ENCODE measurements at places on chromosomes 5 and 9.
A peak's percentile ranks its signal among the peaks of the same experiment; 100 is the strongest.

- DNase-seq = no peak
Measured at GRCh38 chr9:71955300-71955915, 44.0 kb downstream of the C9orf85 start.

DNA sequence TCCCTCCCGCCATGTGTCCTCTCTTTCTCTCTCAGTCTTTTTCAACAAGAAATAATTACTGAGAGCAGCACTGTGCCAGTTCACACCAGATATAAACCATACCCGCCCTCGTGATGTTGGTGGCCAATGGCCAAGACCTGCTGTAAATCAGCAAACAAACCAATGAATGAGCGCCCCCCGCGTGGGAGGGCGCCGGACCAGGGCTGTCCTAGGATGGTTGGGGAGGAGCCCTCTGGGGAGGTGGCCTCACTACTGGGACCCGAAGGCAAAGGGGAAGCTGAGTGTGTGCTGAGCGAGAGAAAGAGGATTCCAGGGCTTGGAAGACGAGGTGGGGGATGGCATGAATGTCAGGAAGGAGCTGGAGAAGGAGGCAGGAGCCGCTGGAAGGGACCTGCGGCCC lies 51.2 kb upstream of the BARHL1 start:
- DNase-seq = no peak

GRCh38 chr5:146539973-146540372 lies 24.0 kb upstream of the GPR151 start:
- DNase-seq = no peak

DNA sequence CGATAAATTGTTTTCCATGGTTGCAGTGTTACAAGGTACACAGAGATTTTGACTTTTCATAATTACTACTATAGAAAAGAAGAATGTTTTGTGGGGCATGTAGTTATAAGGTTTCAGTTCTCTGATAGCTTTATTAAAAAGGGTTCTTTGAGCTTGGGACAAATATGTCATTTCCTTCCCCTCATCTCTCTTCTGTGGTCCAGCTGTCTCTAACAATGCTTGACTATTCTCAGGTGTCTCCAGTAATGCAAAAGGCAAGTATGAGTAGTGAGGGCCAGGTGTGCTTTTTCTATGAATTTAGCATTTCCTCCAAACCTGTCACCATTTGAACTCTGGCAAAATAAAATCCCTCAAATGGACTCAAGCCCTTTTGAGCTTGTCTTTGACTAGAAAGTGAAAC lies 84.3 kb downstream of the SLF1 start:
- no peak for DNase-seq

- no peak for DNase-seq
Measured at GRCh38 chr5:146203872-146204192, 427 bp downstream of the RBM27 start.

- peak; percentile 20 for DNase-seq
Measured at GRCh38 chr9:134983074-134983473, 65.4 kb upstream of the FCN1 start.

DNA sequence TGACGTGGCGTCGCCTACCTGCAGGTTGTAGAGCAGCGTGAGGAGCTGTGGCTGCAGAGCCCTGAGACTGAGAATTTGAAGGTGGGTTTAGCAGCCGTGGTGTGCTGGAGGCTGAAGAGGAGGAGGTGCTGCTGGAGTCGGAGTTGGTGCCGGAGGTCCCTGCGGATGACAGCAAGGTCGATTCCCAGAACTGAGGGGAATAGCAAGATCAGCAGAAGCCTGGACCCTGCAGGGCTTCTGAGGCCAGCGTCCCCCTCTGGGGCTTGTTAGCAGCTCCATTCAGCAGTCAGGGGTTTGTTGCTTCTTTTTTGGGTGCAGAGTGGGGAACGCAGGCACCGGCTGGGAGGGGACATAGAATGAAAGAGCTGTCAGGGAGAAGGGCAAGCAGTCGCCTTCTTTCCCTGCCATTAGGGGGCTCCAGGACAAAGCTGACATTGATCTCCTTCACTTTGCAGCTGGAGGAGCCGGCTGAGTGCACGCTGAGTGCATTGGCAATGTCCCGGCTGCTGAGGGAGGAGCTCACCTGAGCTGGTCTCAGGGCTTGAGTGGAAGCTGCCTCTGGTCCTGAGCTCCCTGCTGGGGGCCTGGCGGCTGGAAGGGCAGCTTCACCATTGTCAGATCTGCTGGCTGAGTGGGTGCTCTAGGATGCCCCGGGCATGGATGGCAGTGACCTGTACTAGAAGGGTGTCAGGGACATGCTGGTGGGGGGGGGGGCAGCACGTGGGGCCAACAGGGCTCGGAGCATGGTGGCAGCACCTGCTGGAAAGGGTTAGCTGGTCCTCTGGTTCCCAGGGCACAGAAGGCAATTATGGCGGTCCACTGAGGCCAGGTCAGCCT lies 20.8 kb downstream of the OBP2B start:
- DNase-seq = no peak

- DNase-seq = no peak
Measured at GRCh38 chr9:93171261-93171990, 12.5 kb upstream of the WNK2 start.

DNA sequence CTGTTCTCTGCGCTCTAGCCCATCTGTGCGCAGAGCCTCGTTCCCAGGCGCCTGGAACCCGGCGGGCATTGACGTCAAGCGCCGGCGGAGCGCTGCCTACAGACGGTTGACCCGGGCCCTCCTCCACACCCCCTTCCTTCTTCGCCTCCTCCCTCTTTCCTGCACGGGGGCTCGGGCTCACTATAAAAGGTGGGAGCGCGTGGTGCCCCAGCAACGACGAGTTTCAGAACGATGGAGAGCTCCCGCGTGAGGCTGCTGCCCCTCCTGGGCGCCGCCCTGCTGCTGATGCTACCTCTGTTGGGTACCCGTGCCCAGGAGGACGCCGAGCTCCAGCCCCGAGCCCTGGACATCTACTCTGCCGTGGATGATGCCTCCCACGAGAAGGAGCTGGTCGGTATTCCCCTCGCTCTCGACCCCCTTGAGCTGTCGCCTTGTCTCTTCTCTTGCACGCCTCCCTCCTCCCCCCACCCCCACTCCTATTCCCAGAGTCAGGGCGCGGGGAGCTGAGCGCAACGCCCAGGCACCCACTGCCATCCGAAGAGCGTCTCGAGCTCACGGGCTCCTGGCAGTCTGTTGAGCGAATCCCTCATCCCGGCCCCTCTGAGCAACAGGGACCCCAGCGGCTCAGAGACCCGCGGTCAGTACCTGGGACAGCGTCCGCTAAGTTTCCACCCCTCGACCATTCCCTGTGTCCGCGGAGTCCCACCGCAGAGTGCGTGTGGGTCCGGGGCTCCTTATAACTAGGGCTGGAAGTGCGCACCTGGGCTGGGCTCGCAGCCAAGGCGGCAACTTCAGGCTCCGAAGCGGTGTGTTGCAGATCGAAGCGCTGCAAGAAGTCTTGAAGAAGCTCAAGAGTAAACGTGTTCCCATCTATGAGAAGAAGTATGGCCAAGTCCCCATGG lies at the start of gene CARTPT:
TSS of gene CARTPT (plus strand) at position 213 of the 902 bp plus-strand sequence. CDS start at position 232, 19 bp downstream.
- DNase-seq = peak; percentile 48

DNA sequence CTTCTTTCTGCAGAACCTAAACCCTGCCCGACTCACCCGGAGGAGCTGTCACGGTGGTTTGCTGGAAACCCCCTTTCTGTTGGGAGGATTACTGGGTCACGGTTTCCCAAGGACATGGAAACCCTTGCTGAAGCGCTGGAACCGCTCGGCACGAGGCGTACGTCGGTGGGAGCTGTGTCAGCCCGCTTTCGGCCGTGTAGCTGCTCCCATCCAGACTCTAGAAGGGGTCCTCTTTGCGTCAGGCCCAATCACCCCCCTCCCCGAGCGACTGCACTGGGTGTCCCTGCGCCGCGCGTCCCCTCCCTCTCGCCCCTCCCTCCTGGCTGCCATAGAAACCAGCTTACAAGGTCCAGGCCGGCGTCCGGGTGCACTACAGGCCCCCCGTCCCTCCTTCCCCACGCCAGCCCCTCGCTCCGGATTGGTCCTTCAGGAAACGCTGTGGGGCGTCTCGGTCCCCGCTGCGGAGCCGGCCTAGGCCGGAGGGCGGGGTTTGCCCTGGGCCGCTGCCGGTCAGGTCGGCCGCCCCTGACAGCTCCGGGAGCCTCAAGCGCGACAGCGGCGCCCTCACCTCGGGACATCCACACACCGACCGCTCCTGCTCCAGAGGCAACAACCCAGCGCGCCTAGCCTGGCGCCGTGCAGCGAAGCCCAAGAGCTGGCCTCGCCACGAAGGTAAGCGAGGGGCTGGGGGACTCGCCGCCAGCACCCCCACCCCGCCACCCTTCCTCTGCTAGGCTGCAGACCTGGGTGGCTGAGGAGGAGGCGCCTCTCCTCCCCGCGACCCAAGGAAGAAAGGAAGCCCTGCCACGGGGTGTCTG lies at the start of gene NIM1K:
TSS of gene NIM1K (plus strand) at position 486 of the 818 bp plus-strand sequence. CDS start 53,551 bp downstream, outside the sequence.
- peak; percentile 80 for DNase-seq

DNA sequence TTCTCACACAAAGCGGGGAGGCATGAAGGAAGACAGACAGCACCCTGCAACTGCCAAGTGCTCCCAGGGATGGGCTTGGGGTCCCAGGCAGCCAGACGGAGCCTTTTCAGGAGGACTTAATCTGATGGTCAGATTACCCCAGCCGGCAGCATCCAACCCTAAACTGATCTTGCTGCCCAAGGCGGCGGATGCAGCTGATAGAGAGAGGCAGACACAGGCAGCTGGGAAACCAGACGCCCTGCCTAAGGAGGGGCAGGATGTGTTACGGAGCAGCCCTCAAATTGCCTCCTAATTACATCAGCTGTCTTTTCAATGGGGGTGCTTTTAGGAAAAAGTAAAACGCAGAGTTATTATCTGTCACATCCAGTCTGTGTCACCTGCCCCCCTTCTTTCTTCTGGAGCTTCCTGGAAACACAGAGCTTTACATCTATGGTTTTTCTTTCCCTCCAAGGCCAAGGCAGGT lies 190.9 kb upstream of the PANK3 start:
- DNase-seq = no peak

DNA sequence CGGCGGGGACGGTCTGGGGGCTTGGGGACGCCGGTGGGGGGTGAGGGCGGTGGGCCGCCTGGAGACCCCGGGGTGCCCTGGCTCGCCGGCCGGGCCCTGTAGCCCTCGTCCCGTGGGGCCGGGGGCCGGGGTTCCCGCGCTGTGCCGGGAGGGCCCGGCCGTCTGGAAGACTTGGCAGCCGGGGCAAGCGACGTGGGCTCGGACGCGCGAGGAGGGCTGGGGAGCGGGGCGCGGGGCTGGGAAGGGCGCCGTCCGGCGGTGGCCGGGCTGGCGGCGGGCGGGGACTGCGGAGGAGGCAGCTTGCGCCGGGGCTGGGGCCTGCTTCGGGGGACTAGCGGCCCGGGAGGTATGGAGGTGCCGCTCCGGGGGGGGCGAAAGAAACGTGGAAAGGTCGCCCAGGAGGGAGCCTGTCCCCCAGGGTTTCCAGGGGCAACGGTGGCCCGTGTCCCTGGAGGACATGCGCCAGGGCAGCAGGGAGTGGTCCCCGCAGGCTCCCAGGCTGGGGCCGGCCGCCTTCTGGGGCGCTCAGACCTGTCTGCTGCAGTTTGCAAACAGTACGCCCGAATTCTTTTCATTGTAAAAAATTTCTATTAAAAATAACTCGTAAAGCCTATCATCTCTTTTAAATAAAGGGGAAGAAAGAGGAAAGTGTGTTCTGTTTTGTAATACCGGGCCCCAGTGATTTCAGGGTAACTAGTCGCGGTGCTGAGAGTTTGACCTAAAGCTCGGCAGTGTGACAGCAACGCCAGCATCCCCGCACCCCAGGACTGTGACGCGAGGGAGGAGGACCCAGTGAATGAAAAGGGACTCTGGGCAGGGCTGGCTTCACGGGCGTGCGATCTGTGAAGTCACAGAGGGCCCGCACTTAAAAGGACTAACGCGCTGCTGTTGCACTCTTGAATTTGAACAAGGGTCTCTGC lies 752 bp upstream of the ANKH start:
- peak; percentile 78 for DNase-seq

GRCh38 chr5:141356950-141357349 lies 2.1 kb downstream of the PCDHGA4 start:
- no peak for DNase-seq

DNA sequence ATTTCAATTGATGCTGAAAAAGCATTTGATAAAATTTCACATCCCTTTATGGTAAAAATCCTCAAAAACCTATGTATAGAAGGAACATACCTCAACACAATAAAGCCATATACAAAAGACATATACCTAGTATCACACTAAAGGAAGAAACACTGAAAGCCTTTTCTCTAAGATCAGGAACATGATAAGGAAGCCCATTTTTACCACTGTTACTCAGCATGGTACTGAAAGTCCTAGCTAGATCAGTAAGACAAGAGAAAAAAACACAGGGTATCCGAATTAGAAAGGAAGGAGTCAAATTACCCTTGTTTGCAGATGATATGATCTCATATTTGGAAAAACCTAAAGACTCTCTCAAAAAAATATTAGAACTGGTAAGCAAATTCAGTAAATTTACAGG lies 350.2 kb upstream of the PDE4D start:
- no peak for DNase-seq

GRCh38 chr9:79189511-79189924 lies 382.2 kb upstream of the TLE4 start:
- DNase-seq = no peak

GRCh38 chr9:93958819-93959682 lies 3.9 kb upstream of the BARX1 start:
- DNase-seq = no peak

GRCh38 chr5:138844812-138845513 lies 30.2 kb downstream of the LRRTM2 start:
- no peak for DNase-seq

GRCh38 chr5:39427229-39427628 lies 2.4 kb upstream of the DAB2 start:
- DNase-seq = no peak

- no peak for DNase-seq
Measured at GRCh38 chr9:6889868-6890267, 132.1 kb downstream of the KDM4C start.

DNA sequence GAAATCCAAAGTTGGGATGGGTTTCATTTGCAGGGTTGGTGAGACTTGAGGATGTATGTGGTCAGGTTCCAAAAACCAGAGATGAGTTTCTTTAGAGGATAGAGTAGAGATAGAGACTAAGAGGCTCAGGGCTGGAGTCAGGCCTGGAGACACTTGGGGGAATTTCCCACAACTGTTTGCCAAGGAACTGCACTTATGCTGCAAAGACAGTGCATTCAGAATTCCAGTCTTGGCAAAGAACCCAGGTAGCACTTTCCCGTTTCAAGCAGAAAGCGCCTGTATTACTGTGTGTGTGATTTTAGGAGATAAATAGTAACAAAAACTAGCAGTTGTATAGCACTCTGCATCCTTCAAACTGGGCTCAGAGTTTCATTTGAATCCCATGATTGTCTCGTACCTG lies 55.4 kb downstream of the SNCAIP start:
- peak; percentile 65 for DNase-seq

DNA sequence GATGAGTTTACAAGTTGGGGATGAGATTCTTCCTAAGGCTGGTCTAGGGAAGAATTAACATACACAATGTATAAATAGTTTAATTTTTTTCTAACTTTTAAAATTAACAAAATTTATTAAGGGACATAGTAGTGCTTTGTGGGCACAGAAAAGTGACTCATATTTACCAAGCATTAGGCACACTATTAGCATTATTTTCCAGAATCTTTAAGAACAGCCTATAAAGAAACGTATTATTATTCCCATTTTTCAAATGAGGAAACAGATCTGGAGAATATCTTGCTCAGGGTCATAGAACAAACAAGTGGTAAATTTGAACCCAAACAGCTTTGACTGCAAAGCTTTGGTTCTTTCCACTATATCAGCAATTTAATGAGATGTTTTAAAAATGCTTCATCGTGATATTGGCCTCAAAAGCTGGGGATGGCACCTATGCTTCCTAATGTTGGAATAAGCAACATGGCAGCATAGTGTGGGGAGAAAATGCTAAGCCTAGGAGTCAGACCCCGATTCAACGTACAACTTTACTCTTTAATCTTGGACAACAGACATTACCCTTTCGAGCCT lies 55.9 kb downstream of the ABCA1 start:
- DNase-seq = no peak

- no peak for DNase-seq
Measured at GRCh38 chr5:130836729-130837649, 328.1 kb downstream of the HINT1 start.

All from femur (tissue), 1 donor.